Renal cortex interstitium (tissue), 15 donors: ENCODE measurements at places on chromosomes 5 and 9. TPM values are rescaled to one million over a fixed set of nuclear protein-coding genes. Genes with fewer than 3 reads are reported as not detected.

CARD6 gene
- polyA plus RNA-seq, result 2.5 TPM

IL5 gene
- polyA plus RNA-seq, result not detected

OR1Q1 gene
- not detected for polyA plus RNA-seq

GRM6 gene
- polyA plus RNA-seq, result 0.69 TPM

ASPN gene
- 13.9 TPM for polyA plus RNA-seq

AFF4 gene
- 75.3 TPM for polyA plus RNA-seq

XPA gene
- polyA plus RNA-seq, result 41.8 TPM

LHX2 gene
- polyA plus RNA-seq, result 0.16 TPM

DNA sequence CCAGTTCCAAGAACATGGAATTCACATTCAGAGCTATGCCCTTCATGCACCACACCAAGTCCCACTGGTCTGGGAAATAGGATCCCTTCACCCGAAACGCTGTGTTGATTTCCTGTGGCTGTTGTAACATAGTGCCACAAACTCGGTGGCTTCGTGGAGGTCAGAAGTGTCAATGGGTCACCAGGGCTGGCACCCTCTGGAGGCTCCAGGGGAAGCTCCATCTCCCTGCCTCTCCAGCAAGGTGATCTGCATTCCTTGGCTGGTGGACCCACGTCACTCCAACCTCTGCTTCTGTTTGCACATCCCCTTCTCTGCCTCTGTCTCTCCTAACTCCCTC, 28.9 kb upstream of the ALDH1B1 start:
- DNase-seq, result no peak

DNA sequence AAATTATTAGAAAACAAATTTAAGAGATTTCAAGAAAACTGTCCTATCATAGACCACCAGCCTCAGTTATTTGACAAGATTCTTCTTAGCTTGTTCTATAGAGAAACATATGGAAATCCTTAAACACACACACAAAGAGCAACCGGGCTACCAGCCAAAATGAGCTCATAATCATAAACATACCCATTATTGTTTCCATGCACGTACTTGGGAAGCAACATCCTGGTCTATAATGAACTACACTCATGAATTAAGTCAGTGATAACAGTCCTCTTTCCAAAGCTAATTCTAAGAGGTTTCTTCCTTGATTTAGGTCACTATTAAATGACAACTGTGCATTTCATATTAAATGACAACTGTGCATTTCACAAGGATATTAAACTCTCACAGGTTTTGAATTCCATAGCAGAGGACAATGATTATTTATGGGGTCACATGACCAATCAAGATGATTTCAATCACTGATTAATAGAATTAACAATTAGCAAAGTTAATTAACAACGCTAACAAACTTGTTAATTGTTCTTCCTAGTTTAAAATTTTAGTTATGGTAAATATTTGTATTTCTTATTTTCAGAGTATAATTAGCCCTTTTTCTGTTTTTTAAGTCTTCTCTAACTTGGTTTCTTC, 77.0 kb downstream of the OXCT1 start:
- peak; percentile 25 for DNase-seq

DNA sequence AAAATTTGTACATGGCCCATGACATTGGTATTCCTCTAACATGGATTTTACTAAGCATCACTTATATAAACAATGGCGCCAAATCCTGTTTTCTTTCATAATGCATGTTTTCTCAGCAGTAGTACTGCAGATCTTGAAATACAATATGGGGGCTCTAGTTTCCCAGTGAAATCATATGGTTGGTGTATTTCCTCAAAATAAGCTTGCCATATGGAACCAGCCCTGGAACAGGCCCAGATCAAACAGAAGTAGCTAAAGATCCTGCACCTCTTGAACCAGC, 163.9 kb downstream of the ZNF608 start:
- DNase-seq, result no peak

- no peak for DNase-seq
Observed at GRCh38 chr5:141677415-141677814, 4.6 kb downstream of the ARAP3 start.

DNA sequence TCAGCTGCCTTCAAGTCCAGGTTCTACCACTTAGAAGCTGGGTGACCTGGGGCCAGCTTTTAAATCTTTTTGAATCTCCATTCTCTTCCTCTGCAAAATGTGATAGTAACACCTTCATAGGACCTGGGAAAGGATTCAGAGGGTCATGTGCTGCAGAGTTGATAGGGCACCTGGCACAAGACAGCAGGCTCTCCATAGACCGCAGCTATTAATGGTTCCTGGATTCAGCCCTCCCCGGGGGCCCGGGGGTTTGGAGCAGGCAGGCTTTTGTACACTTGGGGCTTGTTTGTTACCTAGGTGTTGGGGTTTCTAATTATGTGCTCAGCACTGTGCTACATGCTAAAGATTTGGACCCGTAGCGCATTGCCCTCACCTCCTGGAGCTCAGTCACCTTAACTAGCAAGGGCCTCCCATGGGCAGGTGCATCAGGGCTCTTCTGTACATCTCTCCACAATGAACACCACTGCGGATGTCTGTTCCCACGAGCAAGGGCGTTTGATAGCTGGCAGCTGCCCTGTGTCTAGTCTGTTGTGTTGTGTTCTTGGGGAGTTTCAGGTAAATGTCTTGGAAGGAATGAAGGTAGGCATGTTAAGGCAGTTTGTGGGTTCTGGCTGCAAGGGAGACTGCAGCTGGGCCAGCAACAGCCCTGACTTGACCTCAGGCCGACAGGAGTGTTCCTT, 12.1 kb downstream of the PRRC2B start:
- no peak for DNase-seq

DNA sequence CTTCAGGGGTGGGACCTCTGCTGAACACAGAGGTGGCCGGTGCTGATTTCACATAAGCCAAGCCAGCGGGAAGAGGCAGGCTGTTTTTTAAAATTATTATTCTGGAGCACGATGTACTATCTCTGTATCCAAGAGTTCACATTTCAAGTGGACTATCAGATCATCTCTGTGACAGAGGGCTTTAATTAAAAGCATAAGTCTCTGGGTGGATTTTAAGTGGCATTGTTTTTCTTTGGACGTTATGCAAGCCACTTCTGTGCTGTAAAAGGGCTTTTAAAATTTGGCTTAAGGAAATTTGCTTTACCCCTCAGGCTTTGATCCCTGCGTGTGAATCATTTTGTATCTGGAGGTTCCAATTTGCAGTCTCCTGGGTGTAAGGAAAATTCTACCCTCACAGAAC, 124.7 kb downstream of the PALM2AKAP2 start:
- DNase-seq, result no peak

GRCh38 chr5:90878081-90878480, 319.5 kb downstream of the ADGRV1 start:
- no peak for DNase-seq

- no peak for DNase-seq
Observed at GRCh38 chr5:172049226-172049796, 42.9 kb upstream of the FBXW11 start.

- no peak for DNase-seq
Observed at GRCh38 chr5:96627792-96628398, 34.3 kb upstream of the CAST start.

- no peak for DNase-seq
Observed at GRCh38 chr9:38641985-38642864, 21.8 kb upstream of the ANKRD18A start.

DNA sequence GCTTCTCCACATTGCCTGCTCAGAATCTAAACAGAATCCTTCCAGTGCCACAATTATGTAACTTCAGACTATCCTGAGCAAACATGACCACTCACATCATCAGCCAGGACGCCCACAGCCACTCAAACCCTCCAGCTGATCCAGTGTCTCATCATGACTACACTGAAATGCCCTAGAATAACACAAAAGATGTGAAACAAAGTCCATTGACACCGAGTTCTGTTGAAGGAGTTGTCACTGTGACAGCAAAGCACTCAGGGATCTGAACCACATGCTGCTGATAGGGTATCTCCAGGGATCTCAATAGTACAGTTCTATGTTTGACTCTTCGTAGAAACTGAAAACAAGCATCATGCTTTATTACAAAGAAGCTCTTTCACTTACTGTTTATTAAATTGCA, 150.2 kb downstream of the GABBR2 start:
- DNase-seq, result no peak

- peak; percentile 67 for DNase-seq
Observed at GRCh38 chr5:68962757-68963484, 130.9 kb upstream of the SLC30A5 start.

DNA sequence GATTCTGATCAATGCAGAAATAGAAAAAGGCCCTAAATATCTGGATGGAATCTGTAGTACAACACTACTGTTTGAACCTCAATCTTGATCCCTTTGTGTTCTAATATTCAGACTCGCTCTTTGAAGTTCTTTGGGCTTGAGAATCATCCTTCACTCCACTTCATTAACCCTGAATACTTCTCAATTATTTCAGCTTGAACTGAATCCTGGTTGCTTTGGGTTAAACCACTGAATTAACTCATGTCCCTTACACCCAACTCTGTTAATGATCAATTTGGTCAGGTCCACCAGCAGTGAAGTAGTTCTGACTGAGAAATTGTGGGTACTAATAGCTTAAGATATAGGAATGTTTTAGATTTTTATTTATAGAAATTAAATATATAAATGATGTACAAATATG, 1707.2 kb upstream of the ACO1 start:
- DNase-seq, result no peak

DNA sequence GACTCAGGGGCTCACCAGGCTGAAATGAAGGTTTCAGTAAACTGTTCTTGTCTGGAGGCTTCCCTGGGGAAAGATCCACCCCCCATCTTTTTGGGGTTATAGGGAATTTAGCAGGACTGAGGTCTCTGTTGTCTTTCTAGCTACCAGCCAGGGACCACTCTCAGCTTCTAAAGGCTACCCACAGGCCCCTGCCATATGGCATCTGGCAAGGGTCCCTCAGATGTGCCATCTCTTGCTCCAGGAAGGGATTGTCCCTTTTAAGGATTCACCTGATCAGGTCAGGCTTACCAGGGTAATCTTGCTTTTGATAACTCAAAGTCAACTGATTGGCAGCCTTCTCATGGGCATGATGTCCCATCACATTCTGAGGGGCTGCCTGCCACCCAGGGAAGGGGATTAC, 65.0 kb downstream of the NSUN2 start:
- no peak for DNase-seq

DNA sequence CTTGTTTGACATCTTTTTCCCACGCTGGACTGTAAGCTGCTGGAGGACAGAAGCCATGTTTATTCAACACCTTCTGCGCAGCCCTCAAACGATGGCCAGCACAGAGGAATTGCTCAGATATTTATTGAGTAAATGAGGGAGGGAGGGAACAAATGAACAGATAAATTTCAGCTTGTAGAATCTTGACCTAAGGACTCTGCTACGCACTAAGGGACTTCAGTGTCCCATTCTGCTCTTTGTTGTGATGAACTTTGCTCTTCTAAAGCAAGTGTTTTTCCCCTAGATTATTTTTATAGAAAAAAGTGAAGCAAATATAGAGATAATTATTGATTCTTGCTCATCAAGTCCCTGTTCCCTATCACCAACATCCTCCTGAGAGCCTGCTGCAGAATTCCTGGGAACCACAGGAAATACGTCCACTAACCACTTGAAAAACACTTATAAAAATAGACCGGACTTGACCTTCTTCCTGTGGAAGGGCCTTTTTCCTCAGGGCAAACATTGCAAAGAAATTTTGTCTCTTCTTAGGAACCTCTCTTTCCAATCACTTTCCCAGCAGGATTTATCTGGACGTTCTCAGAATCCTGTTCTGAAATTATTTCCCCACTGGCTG, 54.9 kb downstream of the FGF1 start:
- DNase-seq, result no peak

DNA sequence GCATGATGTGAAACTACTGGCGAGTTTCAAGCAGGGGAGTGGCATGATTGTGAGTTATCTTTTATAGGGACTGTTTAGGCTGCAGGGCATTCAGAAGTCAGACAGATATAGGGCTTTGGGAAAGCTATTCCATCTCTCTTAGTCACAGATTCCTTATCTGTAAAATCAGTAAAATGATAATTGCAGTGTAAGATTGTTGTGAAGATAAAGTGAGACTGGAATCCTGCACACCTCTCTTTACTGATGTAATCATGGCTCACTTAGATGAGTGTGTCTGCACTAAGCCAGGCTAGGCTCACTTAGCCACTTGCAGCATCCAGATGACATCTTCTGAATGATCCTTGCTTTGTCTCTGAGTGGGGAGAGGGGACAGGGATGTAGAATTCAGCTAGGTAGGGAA, 81.8 kb upstream of the MAMDC2 start:
- DNase-seq, result no peak
